T-helper 17 cell (primary cell): ENCODE measurements at places on chromosomes 7 and 10.

DNA sequence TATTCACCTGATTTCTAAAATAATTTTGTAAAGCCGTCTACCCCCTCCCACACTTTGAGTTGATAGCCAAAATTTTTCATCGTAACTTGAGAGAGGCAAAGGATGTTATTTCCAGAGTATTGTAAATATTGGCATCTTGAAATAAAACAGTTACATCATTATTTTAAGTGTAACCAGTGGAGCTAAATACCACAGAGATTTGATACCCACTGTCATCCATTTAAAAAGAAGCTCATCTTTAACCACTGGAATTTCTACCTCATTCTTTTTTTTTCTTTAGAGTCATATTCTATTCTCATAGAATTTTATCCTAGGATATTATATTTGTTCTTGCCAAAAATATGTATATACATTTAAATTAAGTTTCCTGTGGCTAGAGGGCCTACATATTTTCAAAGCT is 48.6 kb downstream of the CAMK1D start:
- no peak for DNase-seq

DNA sequence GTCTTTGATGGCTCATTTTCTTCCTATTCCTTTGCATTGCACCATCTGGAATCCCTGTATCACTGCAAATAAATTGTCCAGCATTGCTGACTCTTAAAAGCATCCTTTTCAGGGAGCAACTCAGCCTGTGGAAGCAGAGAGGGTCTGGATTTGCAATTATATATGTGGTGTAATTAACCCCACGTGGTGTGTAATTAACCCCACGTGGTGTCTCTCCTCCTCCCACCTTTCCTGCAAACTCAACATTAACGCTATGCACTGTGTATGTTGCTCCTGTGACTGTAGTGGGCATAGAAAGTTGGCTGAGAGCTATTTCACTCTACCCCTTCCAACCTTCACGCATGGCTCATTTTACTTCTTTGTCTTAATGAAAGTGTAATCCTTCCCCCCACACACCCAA is 689.0 kb upstream of the COBL start:
- no peak for DNase-seq

- no peak for DNase-seq
Observed at GRCh38 chr10:88227342-88228018, 355.6 kb downstream of the RNLS start.

DNA sequence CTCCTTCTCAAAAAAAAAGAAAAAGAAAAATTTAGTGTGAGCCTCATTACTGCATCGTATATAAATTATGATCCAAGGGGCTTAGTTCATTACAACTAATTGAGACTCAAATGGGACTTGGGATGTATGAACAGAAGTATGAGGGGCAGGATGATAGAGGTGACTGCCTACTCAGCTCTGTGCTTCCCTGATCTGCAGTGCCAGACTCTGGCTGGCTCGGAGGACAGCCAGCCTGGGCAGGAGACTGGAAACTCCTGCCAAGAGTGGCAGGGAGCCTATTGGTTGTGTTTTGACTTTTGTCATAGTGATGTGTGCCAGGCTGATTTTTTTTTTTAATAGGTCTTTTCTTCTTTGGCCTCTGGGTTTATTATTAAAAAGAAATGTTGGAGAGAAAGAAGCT is 73.8 kb upstream of the GTF2IRD1 start:
- no peak for DNase-seq

- DNase-seq: no peak
Observed at GRCh38 chr10:6171881-6172695, 30.6 kb upstream of the PFKFB3 start.

- DNase-seq: no peak
Observed at GRCh38 chr10:121268363-121268762, 329.9 kb downstream of the FGFR2 start.

DNA sequence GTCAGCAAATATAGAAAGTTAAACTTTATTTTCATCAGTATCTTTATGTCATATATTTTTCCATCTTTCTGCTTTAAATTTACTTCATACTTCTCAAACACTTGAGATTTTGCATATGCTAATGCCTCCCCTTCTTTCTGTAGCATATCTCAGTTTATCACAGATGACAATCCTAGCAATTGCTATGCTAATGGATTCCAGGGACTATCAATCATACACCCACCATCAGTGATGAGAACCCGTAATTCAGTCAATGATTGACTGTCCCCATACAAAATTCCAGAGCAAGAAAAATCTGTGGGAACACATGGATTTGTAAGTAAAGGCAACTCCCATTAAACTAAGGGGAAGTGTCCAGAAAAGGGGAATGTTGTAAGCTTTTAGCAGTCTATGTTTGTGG is 432.4 kb upstream of the SEMA3D start:
- DNase-seq: no peak

GRCh38 chr7:157559596-157560257 is 222.9 kb downstream of the DNAJB6 start:
- DNase-seq: no peak

- DNase-seq: no peak
Observed at GRCh38 chr7:70706204-70706603, 425.7 kb upstream of the GALNT17 start.

DNA sequence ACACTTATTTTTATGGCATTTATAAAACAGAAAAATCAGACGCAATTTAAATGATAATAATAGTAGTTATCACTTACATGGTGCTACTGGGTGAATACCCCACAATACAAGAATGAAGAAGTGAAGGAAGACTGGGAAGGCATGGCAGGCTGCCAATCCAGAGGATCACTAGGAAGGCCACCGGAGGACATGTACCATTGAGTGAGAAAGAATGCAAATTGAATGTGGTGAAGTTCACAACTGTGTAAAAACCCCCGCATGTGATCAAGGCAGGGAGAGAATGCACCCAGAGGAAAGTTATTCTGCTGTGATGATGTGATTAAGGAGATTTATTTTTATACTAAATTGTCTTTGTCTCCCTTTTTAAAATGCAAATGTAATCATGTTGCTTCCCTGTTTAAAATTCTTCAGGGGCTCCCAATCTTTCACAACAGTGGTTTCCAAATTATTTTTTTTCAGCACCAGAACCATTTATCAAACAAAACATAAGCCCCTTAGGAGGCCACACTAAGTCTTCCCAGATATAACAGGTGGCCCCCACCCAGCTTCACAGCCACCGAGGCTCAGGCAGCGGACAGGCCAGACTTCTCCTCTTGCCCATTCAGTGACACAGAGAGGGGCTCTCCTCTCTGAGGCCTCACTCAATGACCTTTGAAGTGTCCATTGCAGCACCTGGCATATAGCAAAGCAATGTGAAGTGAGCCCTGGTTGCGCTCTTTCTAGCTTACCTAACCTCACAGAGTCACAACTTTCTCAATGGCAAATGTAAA is 59.6 kb downstream of the FRMPD2 start:
- no peak for DNase-seq

GRCh38 chr7:11331128-11332102 is 357.7 kb downstream of the PHF14 start:
- no peak for DNase-seq

GRCh38 chr7:108629651-108630400 is 60.2 kb downstream of the DNAJB9 start:
- DNase-seq: no peak

DNA sequence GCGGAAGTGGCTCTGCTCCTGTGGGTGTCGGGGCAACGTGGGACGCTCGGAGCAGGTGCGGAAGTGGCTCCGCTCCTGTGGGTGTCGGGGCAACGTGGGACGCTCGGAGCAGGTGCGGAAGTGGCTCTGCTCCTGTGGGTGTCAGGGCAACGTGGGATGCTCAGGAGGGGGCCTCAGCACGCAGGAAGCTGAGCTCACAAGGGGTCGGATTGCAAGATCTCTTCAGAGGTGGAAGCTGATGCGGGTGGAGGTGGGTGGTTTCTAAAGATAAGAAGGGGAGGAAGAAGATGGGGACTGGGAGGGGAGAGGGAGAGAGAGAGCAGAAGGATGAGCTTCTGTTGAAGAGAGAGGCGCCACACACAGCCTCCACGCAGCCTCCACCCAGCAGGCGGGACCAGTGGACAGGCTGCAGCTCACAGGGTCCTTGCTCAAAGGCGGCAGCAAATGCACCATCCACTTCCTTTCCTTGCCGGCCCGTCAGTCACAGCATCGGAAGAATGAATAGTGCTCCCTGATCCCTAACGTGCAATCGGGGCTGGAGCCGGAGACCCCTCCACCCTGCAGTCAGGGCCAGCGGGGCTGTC is 78.7 kb downstream of the PTPRN2 start:
- DNase-seq: no peak

DNA sequence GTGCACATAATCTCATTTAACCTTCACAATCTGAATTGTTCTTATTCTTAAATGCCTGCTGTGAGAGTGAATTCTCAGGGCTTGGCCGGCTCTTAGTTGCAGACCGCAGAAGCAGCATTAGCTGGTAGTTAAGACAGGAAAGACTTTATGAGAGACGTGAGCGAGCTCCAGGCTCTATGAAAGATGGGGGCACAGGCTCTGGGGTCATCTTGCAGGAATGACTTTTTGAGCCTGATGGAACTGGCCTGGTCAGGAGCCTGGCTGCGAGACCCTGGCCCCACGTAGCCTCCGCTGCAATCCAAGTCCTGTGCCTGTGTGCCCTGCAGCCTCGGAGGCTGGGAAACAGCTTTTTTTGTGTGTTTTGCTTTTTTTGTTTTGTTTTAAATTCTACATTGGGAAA is 958.8 kb upstream of the ZNF722 start:
- DNase-seq: no peak

GRCh38 chr10:116526219-116526618 is 19.5 kb upstream of the PNLIP start:
- no peak for DNase-seq

GRCh38 chr10:101562231-101562630 is 25.8 kb downstream of the POLL start:
- no peak for DNase-seq

DNA sequence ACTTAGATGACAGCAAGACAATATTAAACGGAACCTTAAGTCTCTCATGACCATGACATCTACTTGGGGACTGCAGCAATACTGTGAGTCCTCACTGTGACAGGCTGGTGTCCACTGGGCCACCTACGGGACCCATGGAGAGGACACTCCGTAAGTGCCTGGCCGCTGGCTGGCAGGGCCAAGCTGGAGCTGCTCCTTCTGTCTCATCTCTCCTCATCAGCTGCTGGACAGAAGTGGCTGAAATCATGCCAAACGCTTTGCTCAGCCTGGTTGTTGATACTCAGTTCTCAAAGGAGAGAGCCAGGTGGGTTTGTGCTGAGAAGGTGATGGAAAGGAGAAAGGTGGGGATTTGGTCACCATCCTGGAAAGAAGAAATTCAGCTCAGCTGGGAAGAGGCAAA is 33.3 kb downstream of the AFAP1L2 start:
- no peak for DNase-seq

- DNase-seq: no peak
Observed at GRCh38 chr7:107836237-107837144, 33.5 kb upstream of the SLC26A3 start.

DNA sequence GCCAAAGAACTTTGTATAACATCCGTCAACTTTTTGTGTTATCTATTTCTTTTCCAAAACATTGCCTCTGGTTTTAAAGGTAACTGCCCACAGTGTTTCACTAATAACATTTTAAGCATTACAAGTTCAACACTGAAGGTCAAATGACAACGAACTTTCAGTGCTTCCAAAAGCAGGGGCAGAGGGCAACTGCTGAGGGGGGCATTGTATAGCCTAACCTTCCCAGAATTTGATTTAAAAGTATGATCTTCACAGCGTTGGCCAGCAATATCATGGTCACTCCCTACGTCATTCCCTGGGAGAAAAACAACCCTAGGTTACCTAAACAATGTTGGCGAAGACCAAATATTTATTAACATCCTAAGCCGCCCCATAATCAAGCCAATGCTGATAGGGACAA is 2.5 kb upstream of the GOT1 start:
- DNase-seq: no peak

DNA sequence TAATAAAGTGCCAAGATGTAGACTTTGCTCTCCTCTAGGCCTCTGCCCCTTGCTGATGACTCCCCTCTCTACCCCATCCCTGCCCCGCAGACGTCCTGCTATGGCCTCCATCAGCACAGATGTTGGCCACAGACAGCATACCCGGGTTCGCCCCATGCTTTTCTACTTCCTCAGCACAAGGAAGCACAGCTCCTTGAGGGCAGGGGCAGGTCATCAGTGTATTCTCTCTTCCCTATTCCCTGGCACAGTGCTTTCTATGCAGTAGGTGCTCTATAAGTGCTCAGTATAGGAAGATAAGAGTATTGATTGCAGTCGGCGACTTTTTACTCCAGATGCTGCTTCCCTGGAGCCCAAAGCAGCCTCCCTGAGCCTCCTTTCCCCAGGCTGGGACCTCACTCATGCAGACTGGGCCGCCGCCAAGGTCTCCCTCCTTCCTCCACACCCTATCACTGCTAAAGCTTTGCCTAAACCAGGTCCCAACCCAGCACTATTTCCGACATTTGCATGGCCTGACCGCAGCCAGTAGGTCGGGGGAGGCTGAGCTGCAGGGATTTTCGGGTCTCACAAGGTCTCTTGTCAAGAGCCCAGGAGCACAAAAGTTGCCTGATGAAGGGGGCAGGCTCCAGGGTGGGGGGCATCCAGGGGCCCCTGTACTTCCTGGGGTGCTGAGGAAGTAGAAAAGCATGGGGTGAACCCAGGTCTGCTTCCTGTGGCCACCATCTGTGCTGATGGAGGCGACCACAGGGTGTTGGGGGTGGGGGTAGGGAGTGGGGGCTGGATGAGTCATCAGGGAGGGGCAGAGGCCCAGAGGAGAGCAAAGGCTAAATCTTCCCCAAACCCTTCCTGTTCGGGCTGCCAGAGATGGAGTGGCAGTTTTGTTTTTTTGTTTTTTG is 8.0 kb downstream of the CALHM3 start:
- peak; percentile 61 for DNase-seq

- no peak for DNase-seq
Observed at GRCh38 chr7:37062560-37062859, 338.2 kb upstream of the AOAH start.

DNA sequence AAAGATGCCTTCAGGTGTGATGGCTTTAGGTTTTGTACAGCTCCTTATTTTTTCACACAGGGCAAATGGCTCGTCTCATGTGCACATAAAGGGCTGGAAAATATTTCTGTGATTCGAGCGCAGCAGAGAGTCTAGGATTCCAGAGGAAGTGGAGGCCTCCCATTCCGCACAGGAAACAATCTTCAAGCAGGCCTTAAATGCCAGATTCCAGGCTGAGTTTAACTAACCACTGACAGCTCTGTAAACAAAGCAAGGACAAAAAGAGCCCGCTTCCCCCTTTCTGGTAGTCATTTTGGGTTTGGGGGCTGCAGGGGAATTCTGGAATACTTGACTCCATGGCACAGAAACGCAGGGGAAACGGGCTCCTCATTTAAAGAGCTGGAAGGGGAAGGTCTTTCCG is 87.2 kb downstream of the CALD1 start:
- DNase-seq: no peak

- DNase-seq: no peak
Observed at GRCh38 chr10:52678611-52679010, 94.0 kb downstream of the MBL2 start.

- DNase-seq: no peak
Observed at GRCh38 chr7:142887282-142888015, 1.9 kb upstream of the TRPV6 start.

DNA sequence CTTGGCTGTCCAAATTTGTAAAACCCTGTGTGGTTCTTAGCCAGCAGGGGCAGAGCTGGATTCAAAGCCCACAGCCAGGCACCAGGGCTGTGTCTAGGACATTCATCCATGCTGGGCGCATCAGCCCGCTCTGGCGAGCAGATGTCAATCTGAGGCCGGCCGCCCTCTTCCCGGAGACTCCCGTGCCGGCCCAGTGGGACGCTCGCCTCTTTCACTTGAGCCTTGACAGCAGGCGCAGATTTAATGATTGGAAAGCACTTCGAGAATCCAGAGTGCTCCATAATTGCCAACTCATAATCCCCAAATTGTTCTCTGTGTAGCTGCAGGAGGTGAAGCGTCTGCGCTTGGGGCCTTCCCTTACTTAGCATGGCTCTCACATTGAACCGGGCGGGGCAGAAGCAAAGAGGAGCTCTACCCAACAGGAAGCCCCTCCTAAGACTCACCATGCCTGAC is 36.7 kb downstream of the SLIT1 start:
- no peak for DNase-seq
